ENCODE measurements at places on chromosomes 16 and 17.

- no peak for DNase-seq
Observed at GRCh38 chr16:58121132-58121531, 8.0 kb downstream of the CFAP20 start.

- DNase-seq = no peak
Observed at GRCh38 chr17:68544111-68544915, 32.1 kb downstream of the PRKAR1A start.

DNA sequence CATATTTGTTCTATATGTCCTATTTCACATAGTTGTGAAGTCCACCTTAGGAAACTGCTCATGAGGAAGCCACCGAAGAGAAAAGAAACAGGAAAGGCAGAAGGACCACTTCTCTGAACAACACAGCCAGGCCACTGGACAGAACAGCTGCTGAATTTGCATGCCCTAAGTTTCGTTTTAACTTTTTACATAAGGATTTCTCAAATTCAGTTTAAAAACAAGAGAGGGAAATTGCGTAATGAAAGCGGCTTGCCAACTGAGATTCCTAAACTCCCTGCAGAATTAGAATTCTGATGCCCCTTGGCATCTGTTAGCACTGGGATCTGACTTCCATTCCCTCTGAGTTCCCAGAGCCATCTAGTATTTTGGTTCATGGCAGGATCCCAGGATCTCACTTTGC lies 5.0 kb upstream of the CCL8 start:
- peak; percentile 88 for DNase-seq

GRCh38 chr16:60110531-60110930 lies 1376.4 kb upstream of the GOT2 start:
- DNase-seq = no peak

GRCh38 chr16:60120586-60120985 lies 1386.5 kb upstream of the GOT2 start:
- DNase-seq = no peak

GRCh38 chr16:86508947-86509758 lies 1.2 kb upstream of the FOXF1 start:
- peak; percentile 64 for DNase-seq

- DNase-seq = no peak
Observed at GRCh38 chr16:25978218-25978617, 286.5 kb downstream of the HS3ST4 start.

GRCh38 chr17:41965694-41966462 lies 717 bp upstream of the CNP start:
- DNase-seq = peak; percentile 31

- DNase-seq = no peak
Observed at GRCh38 chr17:77439189-77440018, 298.6 kb downstream of the SEC14L1 start.

DNA sequence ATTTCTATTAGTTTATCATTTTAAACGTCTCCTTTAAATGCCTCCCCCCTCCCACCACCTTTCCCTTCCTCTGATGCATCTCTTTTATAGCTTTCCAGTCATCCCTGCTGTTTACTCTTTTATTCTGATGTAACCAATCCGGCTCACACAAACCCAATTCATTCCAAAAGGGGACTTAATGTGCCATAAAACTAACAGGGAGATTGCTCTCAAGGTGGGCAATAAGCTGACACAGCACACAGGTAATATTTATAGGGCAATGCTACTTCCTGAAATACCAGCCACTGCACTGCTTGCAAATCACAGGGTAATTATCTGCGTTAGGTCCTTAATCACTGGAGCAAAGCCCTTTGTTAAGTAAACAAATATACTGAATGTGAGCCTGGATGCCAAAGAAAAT lies 23.3 kb upstream of the CA10 start:
- no peak for DNase-seq

DNA sequence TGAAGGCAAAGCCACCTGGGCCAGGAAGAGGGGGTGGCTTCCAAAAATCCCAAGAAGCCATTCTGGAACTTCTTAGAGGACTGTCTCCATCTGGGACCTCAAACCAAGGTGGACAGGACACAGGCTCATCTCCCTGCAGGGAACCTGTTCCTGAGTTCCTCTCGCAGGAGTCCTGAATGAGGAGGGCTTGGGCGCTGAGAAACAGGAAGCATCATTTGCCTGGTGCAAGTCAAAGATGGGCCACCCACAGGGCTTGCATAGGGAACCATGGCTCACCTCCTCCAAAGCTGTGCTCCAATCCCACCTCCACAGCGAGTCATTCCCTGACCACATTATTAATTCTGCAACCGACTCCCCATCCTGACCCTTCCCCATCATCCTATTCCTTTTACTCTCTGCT lies 55.0 kb upstream of the RPL38 start:
- no peak for DNase-seq

GRCh38 chr17:4947010-4947410 lies 1.3 kb downstream of the PFN1 start:
- no peak for DNase-seq

GRCh38 chr16:58537124-58537906 lies 22.0 kb downstream of the SETD6 start:
- DNase-seq = no peak

DNA sequence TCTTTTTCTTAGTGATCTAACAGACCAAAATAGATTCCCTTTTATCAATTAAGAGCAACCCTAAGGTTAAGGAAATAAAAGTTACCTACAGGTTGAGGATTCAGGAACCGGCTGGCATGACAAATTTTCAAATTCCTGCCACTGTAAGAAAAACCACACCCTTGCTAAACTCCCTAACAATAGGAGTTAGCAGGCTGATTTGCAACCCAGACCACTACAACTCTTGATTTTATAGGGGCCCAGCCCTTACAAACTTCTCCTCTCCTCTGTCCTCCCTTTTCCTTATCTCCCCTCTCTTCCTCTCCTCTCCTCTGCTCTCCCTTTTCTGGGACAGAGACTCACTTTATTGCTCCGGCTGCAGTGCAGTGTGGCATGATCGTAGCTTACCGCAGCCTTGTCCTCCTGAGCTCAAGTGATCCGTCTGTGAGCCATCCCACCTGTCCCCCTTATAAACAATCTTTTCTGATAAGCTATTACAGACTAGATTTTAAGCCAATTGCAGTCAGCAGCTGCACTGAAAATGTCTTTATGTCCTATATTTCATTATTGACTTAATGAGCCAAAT lies 418.9 kb downstream of the CDH8 start:
- no peak for DNase-seq

DNA sequence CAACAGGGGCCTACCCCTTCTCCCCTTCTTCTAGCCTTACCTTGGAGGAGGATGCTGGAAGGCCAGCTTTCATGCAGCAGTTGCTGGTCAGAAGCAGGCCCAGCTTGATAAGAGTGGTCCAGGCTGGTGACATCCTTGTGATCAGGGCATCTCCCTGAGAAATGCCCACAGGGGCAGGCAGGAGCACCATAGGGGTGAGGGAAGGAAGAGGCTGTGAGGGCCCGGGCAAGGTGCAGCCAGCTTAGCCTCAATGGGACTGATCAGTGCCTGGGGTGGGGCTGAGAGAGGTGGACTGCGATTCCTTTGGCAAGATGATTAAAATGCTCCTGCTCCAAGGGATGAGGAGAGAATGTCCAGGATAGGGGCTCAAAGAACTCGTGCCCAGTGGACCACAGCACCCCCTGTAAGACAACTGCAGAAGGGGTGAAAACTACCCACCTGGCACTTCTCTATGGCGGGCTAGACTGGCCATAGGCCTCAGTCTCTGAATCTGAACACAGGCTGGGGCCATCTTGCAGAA lies 9.5 kb upstream of the GALK1 start:
- no peak for DNase-seq

GRCh38 chr17:82440469-82440981 lies 10.0 kb downstream of the CYBC1 start:
- DNase-seq = no peak

- peak; percentile 38 for DNase-seq
Observed at GRCh38 chr16:53968896-53969295, 264.9 kb downstream of the FTO start.

DNA sequence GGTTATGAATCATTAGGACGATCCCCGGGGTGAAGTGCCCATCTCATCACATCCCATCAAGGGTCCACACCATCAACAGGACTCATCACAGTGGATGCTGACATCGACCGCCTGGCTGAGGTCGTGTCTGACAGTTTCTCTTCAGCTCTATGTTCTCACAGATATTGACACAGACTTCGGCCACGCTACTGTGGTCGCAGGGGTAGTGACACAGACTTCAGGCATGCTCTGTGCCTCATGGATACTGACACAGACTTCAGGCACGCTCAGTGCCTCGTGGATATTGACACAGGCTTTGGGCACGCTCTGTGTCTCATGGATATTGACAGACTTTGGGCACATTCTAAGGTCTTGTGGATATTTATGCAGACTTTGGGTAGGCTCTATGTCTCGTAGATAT lies 50.1 kb downstream of the KLHDC4 start:
- DNase-seq = peak; percentile 14

DNA sequence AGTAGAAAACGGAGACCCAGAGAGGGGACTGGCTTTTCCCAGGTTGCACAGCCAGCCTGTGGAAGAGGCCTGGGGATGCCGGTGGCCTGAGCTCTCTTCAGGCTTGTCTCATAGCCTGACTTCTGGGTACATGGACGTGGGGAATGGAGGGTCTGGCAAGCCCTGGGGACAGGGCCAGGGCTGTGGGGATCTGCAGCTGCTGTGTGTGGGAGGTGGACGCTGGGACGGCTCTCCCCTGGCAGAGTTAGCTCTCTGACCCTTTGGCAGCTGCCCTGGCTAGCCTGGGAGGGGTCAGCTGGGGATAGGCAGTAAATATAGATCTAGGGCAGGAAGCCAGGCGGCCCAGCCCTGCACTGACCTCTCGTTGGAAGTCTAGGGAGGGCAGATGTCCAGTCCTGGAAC lies 20.5 kb downstream of the SLC4A1 start:
- no peak for DNase-seq
